Gastrocnemius medialis (tissue), 4 donors: ENCODE measurements at places on chromosomes 12 and 14.

DNA sequence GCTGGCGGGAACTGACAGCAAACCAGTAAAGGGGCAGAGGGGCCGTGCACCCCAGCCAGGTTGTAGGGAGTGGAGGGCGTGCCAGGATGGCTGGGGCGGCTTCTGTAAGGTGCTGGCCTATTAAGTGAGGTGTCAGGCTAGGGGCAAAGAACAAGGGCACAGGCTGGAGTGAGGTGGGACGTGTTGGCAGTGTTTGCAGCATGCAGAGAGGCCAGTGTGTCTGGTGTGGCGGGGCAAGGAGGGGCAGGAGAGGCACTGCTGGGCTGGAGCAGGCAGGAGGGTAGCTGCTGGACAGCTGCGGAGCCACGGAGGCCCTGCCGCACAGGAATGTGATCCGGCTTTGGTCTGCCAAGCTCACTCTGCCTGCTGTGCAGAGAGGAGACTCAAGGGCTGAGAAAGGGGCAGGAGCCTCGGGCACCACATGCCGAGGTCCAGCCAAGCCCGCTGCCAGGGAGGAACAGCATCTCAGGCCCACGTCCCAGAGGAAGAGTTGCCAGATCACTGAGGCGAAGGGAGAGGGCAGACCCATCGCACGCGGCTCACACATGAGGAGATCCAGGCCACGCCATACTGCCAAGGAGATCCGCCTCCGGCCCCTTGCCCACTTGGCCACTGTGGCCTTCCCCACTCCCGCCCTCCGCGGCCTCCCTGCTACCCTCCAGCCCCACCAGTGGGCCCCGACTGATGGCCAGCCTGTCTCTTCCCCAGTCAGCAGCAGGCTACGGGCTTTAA lies 46.8 kb downstream of the AMN start:
- peak; percentile 43 for DNase-seq

GRCh38 chr14:71371711-71372396 lies 464.6 kb downstream of the PCNX1 start:
- no peak for DNase-seq

DNA sequence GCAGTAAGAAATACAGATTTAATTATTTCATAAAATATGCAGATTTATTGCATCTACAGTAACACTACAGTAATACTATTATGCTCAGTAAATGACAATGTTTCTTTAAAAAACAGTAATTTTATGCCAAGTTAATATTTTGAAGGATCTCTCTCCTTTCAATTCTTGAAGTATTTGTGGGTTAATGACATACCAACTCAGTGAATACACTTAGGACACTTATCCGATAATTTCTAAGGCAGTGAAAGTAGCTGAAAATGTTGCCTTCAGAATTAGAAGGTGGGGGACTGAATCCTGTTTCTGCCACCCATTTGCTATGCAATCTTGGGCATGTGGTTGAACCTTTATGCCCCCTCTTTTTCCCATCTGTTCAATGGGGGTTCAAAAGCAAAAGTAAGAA lies 24.8 kb upstream of the IFNG-AS1 start:
- no peak for DNase-seq

GRCh38 chr14:98623788-98624415 lies 648.1 kb downstream of the BCL11B start:
- DNase-seq, result no peak

- DNase-seq, result no peak
Observed at GRCh38 chr12:78306236-78306635, 475.5 kb downstream of the NAV3 start.

- no peak for DNase-seq
Observed at GRCh38 chr12:107448198-107448597, 237.4 kb upstream of the PWP1 start.

DNA sequence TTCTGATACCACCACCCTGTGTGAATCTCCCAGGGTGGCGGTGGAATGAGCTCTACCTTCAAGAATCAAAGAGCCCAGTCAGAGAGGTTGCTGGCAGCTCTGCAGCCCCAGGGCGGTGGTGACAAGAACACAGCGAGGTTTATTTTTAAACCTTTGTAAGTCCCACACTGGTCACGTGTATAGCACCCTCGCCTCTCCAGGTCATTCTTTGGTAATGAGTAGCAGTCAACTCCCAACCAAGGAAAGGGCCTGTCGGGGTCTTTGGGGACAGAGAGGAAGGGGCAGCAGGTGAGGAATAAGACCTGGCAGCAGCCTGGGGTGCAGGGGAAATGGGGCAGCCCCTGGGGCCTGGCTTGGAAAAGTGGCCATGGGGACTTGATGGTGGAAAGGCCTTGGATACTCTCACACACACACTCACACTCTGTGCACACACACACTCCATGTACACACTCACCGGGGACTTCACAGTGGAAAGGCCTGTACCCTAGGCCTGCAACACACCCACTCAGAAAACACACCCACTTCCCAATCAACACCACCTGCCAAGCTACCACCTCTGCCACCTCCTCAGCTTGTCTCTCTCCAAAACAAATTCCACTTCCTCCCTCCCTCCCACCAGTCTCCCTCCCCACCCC lies 178.6 kb downstream of the DPF3 start:
- peak; percentile 89 for DNase-seq

- DNase-seq, result no peak
Observed at GRCh38 chr12:42097971-42098370, 46.7 kb downstream of the GXYLT1 start.

DNA sequence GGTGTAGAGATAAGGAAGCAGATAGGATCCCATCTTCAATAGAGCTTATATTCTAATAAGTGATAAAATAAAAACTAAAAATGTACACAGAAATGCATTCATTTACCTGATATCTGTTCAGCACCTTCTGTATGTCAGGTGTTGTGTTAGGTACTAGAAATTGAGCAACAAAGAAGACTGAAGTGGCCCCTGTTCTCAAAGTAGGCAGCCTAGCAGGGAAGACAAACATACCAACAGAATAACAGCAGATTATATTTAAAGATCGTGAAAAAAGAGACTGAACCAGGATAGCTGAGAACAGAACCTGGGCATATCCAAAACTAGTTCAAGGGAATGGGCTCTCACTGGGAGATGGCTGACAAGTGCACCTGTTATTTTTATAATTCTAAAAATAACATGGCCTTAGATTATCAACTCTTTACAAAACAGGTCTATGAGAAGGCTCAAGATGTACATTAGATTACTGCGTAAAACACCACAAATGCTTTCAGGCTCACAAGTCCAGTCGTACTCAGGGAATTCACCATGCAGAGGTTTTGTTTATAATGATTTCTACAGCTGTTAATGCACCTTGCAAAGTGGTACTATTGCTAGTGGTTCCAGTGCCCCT lies 16.4 kb downstream of the ANO6 start:
- no peak for DNase-seq

DNA sequence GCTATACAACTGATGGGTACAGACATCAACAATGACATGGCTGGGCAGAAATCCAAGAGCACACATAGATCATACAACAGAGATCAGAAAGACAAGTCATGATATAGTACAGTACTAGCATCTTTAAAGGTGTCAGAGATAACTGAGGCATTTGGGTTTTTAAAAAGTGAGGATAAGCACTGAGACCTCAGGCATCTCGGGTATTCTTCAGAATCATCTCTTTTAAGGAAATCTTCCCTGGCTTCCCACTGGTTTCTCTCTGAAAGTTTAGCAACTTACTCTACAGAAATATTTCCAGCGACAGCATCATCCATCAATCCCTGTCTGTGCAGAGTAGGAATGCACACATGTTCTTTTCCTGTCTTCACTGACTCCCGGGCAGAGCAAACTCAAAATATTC lies 93.2 kb upstream of the PARP11 start:
- DNase-seq, result no peak

DNA sequence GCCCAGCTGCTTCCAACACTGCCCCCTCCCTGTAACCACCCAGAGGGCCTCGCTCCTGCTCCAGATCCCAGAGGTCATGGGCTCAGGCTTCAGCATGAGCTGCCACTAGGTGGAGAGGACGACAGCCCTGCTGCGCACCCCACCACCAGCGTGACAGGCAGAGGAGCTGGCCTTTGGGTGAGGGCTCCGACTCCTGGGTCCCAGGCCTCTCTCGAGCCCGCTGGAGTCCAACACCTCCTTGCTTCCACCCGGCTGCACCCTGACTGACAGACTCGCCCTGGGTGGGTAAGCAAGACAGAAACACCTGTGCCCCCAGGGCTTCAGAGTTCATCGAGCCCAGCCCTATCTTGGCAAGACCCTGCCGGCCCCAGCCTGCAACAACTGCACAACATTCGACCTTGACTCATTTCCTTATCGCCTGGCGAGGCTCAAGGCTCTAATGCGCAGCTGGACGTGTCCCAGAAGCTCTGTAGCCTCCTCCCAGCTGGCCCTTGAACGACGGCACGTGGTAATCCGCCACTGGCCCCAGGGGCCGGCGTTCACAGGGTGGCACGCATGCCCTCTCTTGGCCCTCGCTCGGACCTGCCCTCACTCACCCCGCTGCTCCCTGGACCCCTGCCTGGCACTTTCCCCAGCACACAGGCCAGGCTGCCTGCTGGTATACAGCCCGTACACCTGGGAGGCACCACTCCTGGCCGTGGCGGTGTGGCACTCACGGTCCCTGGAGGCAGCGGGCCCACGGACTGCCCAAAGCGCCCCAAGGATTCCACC lies 28.0 kb downstream of the VPS37B start:
- no peak for DNase-seq

- DNase-seq, result no peak
Observed at GRCh38 chr12:64740646-64741045, 18.6 kb downstream of the GNS start.
